Dermis blood vessel endothelial cell (primary cell): ENCODE measurements at places on chromosomes 7 and 10. TPM values are rescaled to one million over a fixed set of nuclear protein-coding genes. Genes with fewer than 3 reads are reported as not detected.

ZNF425 gene
- 3.5 and 3.9 TPM in 2 replicates for total RNA-seq

MALSU1 gene
- total RNA-seq: 57.7 and 72.7 TPM in 2 replicates

RBP4 gene
- not detected in 2 replicates for total RNA-seq

SUN3 gene
- not detected in 2 replicates for total RNA-seq

TRIM73 gene
- total RNA-seq: 0.60 and 1.9 TPM in 2 replicates

NKX2-3 gene
- not detected in 2 replicates for total RNA-seq

UCMA gene
- not detected in 2 replicates for total RNA-seq

FAS gene
- 16.5 and 19.2 TPM in 2 replicates for total RNA-seq

TAS2R5 gene
- total RNA-seq: 0.47 and 0.68 TPM in 2 replicates

SH2D4B gene
- total RNA-seq: 0.05 and 0.34 TPM in 2 replicates

- no peak for DNase-seq
These were observed 83.6 kb downstream of the GPR37 start for GRCh38 chr7:124681946-124682345.

GRCh38 chr10:25261558-25261957, 86.8 kb downstream of the GPR158 start:
- no peak for DNase-seq

DNA sequence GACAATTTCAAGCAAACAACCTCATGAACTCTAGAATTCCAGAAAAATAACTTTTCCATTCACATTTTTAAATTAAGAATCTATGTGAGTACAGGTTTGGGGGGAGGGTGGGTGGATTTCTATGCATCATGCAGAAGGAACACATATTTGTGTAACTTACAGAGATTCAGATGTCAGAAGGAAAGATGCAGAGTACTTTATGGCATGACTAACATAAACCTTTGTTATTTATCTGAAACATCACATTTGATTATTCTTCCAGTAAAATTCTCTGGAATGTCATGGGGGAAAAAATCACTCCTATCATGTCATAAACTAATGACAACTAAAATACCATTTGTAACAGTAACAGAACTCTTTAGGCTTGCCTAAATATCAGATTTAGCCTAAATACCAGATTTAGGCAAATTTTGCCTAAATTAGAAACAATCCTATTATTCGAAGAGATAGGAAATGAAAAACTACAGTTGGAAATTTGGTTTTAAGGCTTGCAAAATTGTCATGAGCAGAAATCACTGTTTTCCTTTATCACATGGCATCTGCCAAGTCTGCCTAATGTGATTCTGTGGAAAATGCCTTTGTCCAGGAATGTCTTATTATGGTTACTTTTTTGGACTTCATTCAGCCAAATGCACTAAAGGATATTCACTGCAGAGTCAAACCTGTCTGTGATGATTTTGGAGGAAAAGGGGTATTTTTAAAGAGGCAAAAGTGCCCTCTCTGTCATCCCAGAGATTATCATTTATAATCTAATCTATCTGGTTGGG, 527.7 kb upstream of the CELF2 start:
- no peak for DNase-seq

- DNase-seq: no peak
These were observed 2.2 kb downstream of the IRF5 start for GRCh38 chr7:128939861-128940410.

DNA sequence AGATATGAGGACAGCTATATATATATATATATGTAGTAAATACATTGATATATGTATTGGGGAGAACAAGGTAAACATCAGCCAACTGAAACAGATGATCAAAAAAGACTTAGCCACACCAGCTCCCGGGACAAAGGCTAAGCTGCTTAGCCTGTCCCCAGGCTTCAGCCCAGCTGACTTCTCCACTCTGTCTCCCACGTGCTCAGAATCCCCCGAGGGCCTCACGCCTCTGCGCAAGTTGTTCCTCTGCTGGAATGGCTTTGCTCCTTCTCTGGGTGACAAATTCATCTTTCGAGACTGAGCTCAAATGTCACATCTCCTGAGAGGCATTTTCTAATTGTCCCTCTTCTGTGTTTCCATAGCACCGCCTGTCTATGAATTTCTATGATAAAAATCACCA, 8.6 kb upstream of the INSIG1 start:
- DNase-seq: no peak

- DNase-seq: no peak
These were observed 457.6 kb downstream of the PTPRN2 start for GRCh38 chr7:158130023-158130409.

DNA sequence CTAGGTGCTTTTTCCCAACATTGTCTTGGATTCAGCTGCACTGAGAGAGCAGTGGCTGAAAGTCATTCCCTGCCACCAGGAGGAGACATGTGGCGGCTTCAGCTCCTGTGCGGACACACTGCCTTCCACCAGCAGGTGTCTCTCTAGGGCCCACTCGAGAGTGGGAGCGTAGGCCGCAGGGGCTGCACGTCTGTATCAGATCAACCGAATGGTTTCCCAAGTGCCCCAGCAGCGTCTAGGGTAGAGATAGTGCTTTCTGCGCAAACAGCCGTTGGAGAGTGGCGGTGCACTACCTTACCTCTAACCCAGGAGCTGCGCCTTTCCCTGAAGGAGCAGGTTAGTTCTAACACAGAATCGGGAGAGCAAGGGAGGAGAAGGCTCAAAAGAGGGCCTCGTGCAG, 31.7 kb downstream of the PAPOLB start:
- DNase-seq: peak; percentile 89

DNA sequence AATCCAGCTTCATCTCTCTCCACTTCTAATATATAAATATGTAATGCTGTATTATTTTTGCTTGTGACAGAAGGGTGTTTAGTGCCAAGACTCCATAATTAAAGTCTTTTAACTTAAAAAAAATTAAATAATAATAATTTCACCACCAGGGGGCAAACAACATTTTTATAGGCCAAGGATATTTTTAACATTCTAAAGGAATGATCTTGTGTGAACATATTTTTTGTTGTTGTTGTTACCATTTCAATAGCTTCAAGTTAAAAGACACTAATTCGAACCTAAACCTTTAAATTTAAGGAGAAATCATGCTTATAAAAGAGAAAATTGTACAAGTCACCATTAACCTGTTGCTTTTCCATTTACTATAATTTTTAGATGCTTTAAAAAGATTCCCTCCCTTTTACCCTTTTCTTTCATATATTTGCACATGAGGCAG, 7.5 kb upstream of the DNAJC1 start:
- DNase-seq: peak; percentile 40

DNA sequence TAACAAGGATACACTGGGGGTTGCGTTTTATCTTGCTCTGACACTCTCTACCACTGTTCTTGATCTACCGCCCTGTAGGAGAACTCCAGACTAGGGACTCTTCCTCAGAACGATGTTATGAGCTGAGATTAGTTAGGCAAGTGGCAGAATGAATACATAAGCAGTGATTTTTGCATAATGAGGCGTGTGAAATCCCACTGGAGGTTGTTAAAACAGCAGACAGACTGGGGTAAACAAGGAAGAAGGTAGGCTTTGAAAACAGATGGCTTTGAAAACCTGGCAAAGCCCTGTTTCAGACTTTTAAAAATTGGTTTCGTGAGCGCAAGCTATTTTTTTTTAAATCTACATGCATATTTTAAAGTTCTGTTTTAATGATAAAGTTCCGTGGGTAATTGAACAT, 785.2 kb downstream of the TYW1 start:
- no peak for DNase-seq

GRCh38 chr10:5752301-5752871, 60.8 kb downstream of the GDI2 start:
- no peak for DNase-seq

DNA sequence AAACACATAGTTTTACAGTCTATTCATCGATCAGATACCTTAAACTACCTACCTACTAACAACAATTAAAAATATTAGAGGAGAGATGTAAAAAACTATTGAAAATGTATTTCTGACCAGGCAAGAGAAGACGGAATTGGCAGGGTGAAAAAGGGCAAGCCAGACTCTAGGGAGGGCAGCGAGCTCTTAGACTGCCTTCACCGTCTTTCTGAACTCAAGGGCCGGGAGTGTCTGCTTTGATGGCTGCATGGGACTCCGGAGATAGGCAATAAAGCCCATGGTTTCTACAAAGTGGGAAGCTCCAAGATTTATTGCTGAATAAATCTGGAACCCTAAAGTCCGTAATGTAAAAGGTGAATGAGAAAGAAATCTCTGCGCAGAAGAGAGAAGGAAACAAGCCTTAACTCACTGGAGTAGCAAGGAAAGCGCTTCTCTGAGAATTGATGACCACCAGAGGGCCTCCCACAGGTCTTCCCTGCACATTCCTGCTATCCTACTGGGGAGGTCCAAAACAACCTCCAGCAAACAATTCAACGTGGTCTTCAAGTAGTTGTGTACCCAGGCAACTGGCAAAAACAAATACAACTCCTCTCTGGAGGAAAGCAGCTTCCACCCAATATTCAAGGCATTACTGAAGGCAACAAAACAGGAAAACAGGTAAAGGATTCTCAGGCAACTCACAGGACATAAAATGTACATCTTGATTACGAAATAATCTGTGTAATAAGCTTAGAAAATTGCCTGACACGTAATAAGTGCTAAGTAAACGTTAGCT, 181.3 kb downstream of the SDK1 start:
- DNase-seq: peak; percentile 66
